ENCODE measurements at places on chromosomes 3 and 15.
A peak's percentile ranks its signal among the peaks of the same experiment; 100 is the strongest.

DNA sequence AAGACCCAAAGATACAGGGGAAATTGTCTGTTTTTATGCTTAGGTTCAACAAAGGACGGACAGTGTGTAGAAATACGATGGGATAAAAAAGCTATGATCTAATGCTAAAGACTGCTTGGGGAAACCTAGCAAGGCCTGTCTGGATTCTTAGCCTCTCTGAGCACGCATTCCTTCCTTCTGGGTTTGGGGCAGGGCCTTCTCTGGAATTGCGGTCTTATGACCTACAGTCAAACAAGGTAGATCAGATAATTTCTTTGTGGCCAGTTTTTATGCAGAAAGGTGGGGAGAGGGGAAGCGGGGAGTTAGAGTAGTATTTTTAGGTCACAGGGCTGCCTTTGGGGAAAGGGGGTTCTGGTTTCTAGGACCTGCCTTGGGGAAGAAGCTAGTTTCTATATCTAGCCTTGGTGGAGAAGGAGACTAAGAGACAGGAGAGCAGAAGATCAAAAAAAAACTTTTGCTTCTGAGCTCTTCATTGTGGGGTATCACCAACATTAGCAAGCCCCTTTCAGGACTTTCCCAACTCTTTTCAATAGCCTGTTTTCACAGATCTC, 39.1 kb upstream of the LIPC start:
- no peak for DNase-seq

- DNase-seq, result no peak
These were observed 77.9 kb upstream of the C2CD4B start for GRCh38 chr15:62242999-62243398.

DNA sequence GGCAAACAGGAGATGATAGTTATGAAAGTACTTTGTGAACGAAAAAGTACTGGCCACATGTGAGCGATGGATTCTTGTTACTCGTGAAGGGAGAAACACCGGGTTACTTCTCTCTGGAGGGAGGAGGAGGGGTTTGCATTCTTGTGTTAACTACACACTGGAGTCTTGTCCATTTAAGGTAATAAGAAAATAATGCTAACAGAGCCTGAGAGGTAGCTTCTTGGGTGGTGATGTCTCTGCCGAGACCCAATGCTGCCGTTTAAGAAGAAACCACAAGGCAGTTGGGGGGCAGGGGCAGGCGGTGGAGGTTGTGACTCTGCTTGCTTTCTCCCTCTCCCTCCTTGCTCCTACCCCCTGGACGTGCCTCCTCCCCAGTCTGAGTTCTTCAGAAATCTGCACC, 100.9 kb upstream of the ROPN1 start:
- DNase-seq, result no peak

GRCh38 chr15:42143356-42143755, 13.1 kb downstream of the PLA2G4F start:
- DNase-seq, result no peak

DNA sequence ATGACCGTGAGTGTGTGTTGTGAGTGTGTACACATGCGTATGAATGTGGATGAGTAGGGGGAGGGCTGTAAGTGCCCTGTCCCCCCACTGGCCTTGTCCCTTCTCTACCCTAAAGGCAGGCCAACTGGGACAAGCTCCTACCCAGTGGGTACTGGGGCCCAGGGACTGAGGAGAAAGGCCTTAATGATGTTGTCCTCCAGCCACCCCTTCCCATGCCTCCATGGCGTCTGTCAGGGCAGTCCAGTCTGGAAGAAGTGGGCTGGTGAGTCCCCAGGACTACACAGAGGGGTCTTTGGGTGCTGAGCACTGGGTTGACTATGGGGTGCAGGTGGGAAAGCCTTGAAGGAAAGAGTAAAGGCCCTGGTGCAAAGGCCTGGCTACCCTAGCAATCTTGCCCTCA, 16.9 kb upstream of the CORO2B start:
- no peak for DNase-seq

- no peak for DNase-seq
These were observed 12.7 kb downstream of the SEMA3G start for GRCh38 chr3:52432225-52432624.

DNA sequence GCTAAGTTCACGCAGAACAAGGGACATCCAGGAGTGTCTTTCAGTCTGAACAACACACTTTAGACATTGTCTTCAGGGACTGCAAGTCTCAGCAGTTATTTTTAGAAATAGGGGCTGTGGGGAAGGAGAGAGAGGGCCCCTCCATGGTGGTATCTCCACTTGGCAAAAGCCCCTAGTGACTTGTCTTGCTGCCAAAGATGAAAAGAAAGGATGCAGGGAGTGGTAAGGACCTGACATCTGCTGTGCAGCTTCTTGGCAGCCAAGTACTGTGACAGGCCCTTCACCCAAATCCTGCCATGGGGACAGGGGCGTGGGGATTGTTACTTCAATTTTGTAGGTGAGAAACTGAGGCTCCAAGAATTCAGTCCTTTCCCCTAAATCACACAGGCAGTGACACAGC, 21.0 kb upstream of the SEMA6D start:
- DNase-seq, result no peak

- no peak for DNase-seq
These were observed 858.8 kb upstream of the NR2F2 start for GRCh38 chr15:95471690-95472086.

DNA sequence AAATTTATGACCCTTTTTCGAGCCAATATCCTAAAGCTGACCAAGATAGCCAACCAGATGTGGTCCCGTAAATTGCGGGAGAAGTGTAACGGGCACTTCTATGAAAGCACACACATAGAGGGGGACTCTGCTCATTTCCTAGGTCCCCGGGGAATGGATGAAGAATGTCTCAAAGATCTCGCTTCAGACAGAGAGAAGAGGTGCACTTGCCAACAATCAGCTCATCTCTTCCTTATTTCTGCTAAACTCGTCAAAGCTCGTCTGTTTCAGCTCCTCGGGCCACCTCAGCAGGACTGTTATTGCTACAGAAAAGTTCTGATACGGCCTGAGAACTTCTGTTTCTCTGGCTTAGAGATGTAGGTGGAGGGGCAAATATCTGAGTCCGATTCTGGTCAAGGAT, 71.8 kb downstream of the TM2D3 start:
- DNase-seq, result no peak

- DNase-seq, result no peak
These were observed 179.7 kb downstream of the ADAMTS9 start for GRCh38 chr3:64508140-64508539.

DNA sequence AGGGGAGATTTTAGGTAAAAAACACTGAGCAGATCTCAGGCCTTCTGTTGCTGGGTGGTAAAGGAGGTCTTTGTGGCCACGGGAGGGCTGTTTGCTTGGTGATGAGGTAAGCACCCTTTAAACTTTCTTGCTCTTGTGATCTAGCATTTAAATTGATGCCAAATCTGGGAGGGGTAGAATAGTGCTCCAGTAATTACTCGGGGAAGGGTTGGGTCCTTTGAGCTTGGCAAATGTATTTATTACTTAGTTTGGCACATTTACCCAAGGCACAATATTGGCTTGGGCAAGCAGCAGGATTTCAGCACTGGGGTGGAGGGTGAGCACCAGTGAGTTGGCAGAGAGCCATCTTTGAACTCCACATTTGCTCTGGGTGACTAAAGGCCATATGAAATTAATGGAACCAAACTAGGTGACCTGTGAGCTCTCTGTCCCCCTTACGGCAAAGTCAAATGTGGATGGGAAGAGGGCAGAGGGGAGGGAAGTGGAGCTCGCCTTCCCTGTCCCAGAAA, 185.9 kb upstream of the ONECUT1 start:
- no peak for DNase-seq

GRCh38 chr3:15932348-15933300, 134.8 kb upstream of the ANKRD28 start:
- DNase-seq, result no peak

- DNase-seq, result no peak
These were observed 10.1 kb upstream of the SERPINI2 start for GRCh38 chr3:167483708-167484475.

- no peak for DNase-seq
These were observed 19.1 kb downstream of the KLF15 start for GRCh38 chr3:126337980-126338651.

GRCh38 chr3:113676261-113676660, 20.2 kb downstream of the USF3 start:
- DNase-seq, result no peak

DNA sequence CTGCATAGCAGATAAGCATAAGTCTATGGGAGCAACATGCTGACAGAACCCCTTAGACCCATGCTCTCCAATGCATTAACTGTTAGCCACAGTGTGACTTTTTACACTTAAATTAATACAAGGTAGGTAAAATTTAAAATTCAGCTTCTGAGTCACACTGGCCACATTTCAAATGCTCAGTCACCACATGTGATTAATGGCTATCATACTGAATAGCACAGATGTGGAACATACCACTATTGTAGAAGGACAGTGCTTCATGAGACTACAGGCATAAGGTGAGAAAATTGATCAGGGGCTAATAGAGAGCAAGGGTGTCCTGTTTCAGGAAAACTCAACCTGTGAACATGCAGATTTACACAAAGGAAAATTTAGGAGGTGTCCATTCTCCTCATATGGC, 357.0 kb upstream of the SEMA6D start:
- no peak for DNase-seq

GRCh38 chr3:106007512-106007911, 138.7 kb upstream of the CBLB start:
- DNase-seq, result no peak

DNA sequence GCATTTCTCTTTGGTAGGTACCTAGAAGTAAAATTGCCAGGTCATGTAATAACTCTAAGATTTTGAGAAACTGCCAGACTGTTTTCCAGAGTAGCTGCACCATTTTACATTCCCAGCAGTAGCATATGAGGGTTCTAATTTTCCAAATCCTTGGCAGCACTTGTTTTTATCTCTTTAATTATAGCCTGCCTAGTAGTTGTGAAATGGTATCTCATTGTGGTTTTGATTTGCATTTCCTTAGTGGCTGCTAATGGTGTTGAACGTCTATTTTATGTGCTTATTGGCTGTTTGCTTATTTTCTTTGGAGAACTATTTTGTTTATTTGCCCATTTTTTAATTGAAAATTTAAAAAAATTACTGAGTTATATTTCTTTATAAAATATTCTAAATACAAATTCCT, 117.9 kb downstream of the TCF12 start:
- no peak for DNase-seq

GRCh38 chr15:76208084-76208785, 103.0 kb downstream of the ETFA start:
- DNase-seq, result no peak

DNA sequence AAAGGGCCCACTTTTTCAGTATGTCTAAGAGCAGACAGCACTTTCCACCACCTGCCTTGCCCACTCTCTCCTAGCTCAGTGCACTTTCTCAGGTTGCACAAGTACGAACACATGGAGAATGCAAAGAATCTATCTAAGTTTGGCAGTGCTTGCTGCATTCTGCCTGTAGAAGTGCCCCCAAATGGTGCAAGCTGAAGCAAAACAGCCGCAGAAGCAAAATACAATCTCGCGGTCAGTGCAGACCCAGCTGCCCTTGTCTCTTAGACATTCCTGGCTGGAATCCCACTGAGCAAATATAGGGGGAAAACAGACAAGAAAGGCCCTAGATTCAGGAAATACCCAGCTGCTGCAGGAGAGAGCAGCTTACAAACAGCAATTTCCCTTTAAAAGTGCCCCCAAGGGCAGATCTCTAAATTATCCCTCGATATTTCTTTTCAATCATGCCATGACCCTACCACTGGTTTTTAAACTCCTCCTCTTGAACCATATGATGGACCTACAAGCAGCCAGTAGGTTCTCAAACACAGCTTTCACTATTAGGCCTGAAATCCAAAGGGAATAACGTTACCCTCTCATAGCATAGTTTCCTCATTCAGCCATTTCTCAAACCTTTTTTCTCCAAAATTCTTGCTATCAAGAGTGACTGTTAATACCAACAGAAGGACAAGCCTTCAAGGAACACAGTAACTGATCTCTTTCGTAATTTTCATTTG, 67.0 kb downstream of the TNIK start:
- DNase-seq, result no peak

- no peak for DNase-seq
These were observed 34.0 kb downstream of the LYZL4 start for GRCh38 chr3:42376344-42376798.

- DNase-seq, result peak; percentile 57
These were observed 50.1 kb downstream of the CALML4 start for GRCh38 chr15:68154923-68155559.

DNA sequence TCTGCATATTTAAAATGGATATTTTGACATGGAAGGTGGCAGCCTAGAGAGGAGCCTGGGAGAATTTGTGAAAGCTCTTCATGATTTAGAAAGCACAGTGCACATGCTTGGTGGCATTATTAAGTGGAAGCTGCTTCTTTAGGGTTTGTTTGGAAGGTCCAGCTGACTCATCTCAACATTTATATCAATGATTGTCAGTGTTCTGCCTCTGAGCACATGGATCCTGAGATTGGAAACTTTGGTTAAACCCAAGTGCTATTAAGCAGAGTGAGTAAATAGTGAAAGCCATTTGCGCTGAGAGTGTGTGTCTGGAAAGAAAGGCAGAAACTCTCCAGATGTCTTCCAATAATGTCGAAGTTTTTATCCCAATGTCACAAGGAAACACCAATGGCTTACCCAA, 7.4 kb downstream of the NOX5 start:
- no peak for DNase-seq

- DNase-seq, result no peak
These were observed 233.2 kb downstream of the FGF12 start for GRCh38 chr3:192494174-192494573.

GRCh38 chr3:196650740-196651311, 11.3 kb downstream of the NRROS start:
- peak; percentile 55 for DNase-seq

GRCh38 chr3:140406655-140407054, 271.2 kb upstream of the TRIM42 start:
- no peak for DNase-seq

- DNase-seq, result no peak
These were observed 44.0 kb upstream of the MUC4 start for GRCh38 chr3:195855471-195856409.

DNA sequence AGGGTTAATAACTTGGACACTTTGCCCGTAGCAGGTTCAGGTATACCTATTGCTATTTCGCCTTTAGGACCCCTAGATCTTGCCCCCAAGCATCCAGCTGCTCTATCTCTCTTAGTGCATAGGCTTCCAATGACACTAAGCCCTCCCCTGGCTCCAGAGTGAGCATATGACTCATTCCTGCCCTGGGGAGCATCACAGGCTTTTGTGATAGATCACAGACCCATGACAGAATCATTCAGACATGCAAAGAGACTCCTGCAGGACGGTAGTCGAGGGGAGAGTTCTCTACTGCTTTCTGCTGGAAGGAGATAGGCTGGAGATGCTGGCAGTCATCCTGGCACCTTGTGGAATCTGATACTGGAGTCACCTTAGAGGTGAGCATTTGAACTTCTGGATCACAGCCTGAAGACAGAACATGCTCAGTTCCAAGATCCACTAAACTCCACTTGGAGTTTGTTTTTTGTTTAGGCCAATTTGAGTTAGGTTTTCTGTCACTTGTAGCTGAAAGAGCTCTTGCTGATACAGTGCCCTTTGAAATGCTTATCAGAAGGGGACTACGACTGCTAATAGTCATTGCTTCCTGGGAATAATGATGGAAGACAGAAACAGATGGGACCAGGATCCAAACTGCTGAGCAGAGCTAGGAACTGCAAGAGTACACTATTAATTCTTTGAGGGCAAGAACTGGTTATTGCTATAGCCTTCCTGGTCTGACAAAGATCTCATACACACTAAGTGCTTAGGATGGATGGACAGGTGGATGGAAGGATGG, 11.0 kb downstream of the LYSMD2 start:
- peak; percentile 34 for DNase-seq

GRCh38 chr3:50161320-50161719, 6.2 kb downstream of the SEMA3F start:
- DNase-seq, result no peak

GRCh38 chr15:42148808-42149492, 7.5 kb downstream of the PLA2G4F start:
- no peak for DNase-seq

- DNase-seq, result no peak
These were observed 86.7 kb upstream of the LIMD1 start for GRCh38 chr3:45507820-45508317.

Measured in hematopoietic multipotent progenitor cell treated with erythropoietin and hydrocortisone succinate and interleukin-3 and kit ligand, for 15 days (in vitro differentiated cells).